Chondrocyte (in vitro differentiated cells): ENCODE measurements at places on chromosomes 1 and 21. TPM values are rescaled to one million over a fixed set of nuclear protein-coding genes. Genes with fewer than 3 reads are reported as not detected.
A peak's percentile ranks its signal among the peaks of the same experiment; 100 is the strongest.

- H3K27ac ChIP-seq: no peak overlapping the region
- peaks cover 2% of the 10 kb centered on the region for H3K36me3 ChIP-seq
- no peak for DNase-seq
- peaks cover 7% of the 10 kb centered on the region for H3K4me1 ChIP-seq
These were observed 2.6 kb downstream of the CTSE start for GRCh38 chr1:206021008-206021625.

DNA sequence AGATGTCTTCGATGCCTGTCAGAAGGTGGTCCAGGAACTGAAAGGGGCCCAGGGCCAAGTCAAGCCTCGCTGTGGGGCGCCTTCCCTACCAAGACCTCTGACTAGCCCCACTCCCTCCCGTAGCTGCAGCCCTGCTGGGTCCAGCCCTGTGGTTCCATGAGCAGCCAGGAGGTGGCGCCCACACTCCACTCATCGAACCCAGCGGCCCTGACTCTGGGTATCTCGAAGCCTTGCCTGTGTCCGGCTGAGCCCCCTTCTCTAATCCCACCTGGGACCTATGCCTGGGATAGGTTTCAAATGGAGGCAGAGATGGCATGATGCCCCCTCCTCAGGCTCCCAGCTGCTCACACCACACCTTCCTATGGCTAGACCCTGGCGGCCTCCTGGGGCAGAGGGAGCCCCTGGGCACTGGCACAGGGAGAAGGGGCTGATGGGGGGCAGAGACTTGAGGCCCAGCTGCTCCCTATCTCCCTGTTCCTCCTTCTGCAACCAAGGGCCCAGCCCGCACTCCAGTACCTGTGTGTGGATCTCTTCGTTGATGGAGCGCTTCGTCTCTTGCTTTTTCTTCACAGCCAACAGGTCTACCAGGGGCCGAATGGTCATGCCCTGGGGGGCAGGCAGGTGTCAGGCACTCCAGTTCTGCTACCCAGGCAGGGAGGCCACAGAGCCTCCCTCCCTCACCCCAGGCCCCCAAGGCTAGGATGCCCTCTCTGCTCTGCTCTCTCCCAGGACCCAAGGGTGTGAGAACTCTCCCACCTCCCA, 52.0 kb downstream of the SLC9A1 start:
- H3K4me3 ChIP-seq: no peak overlapping the region
- no peak for DNase-seq

DNA sequence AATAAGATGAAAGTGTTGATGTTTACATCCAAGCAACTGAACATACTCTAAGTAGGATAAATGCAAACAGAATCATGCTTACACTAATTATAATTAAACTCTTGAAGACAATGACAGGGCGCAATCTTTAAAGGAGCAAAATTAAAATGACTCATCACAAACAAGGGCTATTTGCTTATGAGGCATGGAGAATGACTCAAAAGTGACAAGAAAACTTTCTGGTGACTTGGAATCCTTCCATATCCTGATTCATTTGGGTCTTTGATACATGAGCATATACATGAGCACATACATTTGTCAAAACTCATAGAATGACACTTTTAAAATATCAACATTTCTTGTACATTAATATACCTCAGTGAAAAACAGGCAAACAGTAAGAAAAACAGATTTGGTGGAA, 1632.3 kb downstream of the KCNT2 start:
- no peaks in the 10 kb centered on the region for H3K36me3 ChIP-seq
- DNase-seq: no peak
- H3K27me3 ChIP-seq: no peaks in the 10 kb centered on the region
- H3K4me3 ChIP-seq: no peak overlapping the region
- no peak overlapping the region for H3K27ac ChIP-seq

DNA sequence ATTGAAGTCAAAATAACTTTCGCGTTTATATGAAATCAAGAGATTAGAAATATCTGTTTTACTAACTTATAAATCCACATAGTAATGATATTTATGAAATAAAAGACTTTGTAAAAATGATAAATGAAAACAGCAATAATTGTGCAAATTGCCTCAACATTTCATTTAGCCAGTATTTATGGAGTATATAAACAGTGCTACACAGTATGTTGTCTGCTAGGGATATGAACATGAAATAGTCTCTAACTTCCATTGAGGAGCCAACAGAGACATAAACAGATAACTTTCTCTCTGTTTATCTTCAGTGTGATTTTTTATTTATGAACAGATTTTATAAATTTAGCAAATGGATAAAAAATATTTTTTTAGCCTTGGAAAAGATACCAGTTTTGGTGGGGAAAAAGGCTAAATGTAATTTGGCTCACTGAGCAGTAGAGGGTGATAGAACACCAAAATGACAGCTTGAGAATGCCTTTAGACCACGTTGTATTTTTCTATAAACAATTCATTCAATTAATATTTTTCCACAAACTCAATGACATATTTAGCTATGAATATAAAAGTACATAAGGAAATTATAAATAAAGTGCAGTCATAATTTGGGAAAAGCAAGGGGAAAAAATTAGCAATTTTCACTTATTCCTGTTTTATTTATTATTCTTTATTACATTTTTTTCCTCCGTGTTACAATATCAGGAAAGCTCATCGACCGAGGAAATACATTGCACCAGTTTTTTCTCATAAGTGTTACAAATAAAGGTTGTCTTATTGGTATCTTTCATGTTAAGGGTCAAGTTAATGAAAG, 47.5 kb upstream of the EEIG2 start:
- no peaks in the 10 kb centered on the region for H3K27me3 ChIP-seq
- no peak overlapping the region for H3K4me3 ChIP-seq
- no peak overlapping the region for H3K27ac ChIP-seq

- no peak overlapping the region for H3K27ac ChIP-seq
- no peaks in the 10 kb centered on the region for H3K36me3 ChIP-seq
These were observed 25.2 kb upstream of the CNTN2 start for GRCh38 chr1:205017766-205018165.

- H3K27me3 ChIP-seq: no peaks in the 10 kb centered on the region
- no peak for DNase-seq
- H3K36me3 ChIP-seq: peaks cover 29% of the 10 kb centered on the region
- no peak overlapping the region for H3K4me3 ChIP-seq
- no peaks in the 10 kb centered on the region for H3K4me1 ChIP-seq
These were observed 6.7 kb upstream of the SLC27A3 start for GRCh38 chr1:153768316-153769181.

- no peaks in the 10 kb centered on the region for H3K36me3 ChIP-seq
- no peaks in the 10 kb centered on the region for H3K27me3 ChIP-seq
- H3K4me1 ChIP-seq: no peaks in the 10 kb centered on the region
- no peak overlapping the region for H3K4me3 ChIP-seq
- H3K27ac ChIP-seq: no peak overlapping the region
These were observed 103.7 kb downstream of the CCDC185 start for GRCh38 chr1:223496883-223497282.

DNA sequence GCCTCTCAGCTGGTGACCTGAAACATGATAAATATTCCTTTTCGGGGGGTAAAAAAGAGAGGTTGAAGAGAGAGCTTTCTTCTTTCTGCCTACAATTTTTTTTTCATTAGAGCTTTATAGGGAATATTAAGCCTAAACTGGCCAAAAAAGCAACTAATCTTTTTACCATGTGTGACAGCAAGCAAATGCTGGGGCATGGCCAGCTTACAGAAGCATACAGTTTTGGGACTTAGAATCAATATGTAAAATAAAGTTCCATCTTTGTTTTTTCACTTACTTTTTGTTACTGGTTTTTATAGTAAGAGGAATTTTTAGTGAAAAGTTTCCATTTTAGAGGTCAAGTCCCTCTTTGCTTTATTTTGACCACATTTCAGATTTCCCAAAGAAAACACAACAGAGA, 301.2 kb upstream of the DEPDC1 start:
- no peak overlapping the region for H3K4me3 ChIP-seq
- H3K27me3 ChIP-seq: peaks cover 4% of the 10 kb centered on the region
- H3K27ac ChIP-seq: no peak overlapping the region
- DNase-seq: no peak
- no peaks in the 10 kb centered on the region for H3K36me3 ChIP-seq

- H3K36me3 ChIP-seq: peaks cover 2% of the 10 kb centered on the region
- H3K4me3 ChIP-seq: no peak overlapping the region
- DNase-seq: no peak
- H3K27ac ChIP-seq: no peak overlapping the region
- no peaks in the 10 kb centered on the region for H3K4me1 ChIP-seq
- H3K27me3 ChIP-seq: peaks cover 26% of the 10 kb centered on the region
These were observed 25.6 kb upstream of the PLA2G2E start for GRCh38 chr1:19949016-19949415.

- H3K4me3 ChIP-seq: no peak overlapping the region
- no peaks in the 10 kb centered on the region for H3K36me3 ChIP-seq
- peaks cover 51% of the 10 kb centered on the region for H3K4me1 ChIP-seq
- peak overlapping the region; percentile 70 for H3K27ac ChIP-seq
These were observed 163.0 kb downstream of the ADGRL4 start for GRCh38 chr1:78843546-78843945.

- H3K4me1 ChIP-seq: peaks cover 5% of the 10 kb centered on the region
- no peak overlapping the region for H3K4me3 ChIP-seq
- H3K27me3 ChIP-seq: no peaks in the 10 kb centered on the region
- H3K27ac ChIP-seq: no peak overlapping the region
- H3K36me3 ChIP-seq: no peaks in the 10 kb centered on the region
- DNase-seq: no peak
These were observed 144.9 kb upstream of the SOD1 start for GRCh38 chr21:31514598-31514997.

DNA sequence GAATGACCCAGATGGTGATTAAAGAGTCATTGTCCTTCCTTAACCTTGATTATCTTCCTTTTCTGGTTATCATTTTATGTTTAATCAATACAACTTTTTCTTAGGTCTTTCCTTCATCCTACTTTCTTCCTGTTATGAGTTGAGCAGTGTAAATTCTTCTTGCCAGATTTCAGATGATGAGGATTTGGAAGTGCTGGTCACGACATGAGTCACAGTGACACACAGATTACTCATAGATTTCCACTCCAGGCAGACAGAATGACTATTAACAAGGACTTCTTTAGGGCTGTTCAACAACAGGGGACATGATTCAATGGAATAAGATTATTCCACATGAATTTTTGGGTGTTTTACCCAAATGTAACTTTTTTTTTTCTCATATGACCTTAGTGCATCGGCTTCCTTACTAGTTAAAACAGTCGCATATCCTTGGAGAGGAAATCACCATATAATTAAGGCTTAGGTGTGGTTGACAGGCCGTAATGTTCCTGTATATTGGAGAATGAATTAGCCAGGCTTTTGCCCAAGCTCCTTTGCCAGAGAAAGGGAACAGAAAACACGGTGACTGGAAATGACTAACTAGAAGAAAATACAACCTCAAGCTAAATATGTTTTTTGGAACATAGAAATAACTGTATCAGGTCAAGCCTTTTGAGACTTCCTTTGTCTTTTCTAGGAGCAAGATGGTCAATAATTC, 44.2 kb downstream of the PRRX1 start:
- peaks cover 90% of the 10 kb centered on the region for H3K4me1 ChIP-seq
- no peak for DNase-seq
- H3K36me3 ChIP-seq: peaks cover 1% of the 10 kb centered on the region
- H3K4me3 ChIP-seq: peak overlapping the region; percentile 29
- H3K27me3 ChIP-seq: no peaks in the 10 kb centered on the region

GRCh38 chr21:45873866-45874265, 107.7 kb upstream of the COL6A1 start:
- no peaks in the 10 kb centered on the region for H3K27me3 ChIP-seq
- DNase-seq: no peak
- peak overlapping the region; percentile 94 for H3K27ac ChIP-seq
- H3K4me1 ChIP-seq: peaks cover 55% of the 10 kb centered on the region

DNA sequence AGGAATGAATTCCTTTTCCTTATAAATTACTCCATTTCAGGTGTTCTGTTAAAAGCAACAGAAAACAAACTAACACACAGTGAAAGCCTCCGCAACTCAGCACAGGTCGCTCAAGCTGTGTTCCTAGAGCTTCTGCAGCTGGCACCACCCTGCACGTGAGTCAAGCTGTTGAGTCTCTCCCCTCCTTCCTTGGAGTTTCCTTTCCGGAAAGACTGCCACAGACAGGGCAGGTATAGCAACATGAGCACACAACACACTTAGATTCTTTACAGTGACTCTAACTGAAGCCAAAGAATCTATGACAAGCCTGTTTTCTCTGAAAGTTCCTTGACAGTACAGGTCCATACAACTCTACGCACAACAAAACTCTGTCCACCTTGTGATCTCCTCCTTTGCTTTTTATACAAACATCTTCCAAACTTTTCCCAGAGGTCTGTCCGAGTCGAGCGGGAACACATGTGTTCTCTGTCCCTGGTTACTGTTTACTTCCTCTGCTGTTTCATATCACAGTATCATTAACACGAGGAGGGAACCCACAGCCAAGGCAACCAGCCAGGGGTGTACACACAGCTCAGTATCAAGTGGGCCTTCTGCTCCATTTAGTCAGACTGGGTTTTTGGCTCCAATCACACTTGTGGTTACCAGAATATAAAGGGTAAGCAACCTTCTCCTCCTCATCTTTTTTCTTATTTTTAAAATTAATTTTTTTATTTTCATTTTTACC, 38.7 kb upstream of the DESI2 start:
- H3K36me3 ChIP-seq: no peaks in the 10 kb centered on the region
- DNase-seq: no peak
- no peak overlapping the region for H3K27ac ChIP-seq
- no peaks in the 10 kb centered on the region for H3K4me1 ChIP-seq
- no peaks in the 10 kb centered on the region for H3K27me3 ChIP-seq

GNAT2 gene
- not detected in 3 replicates for total RNA-seq

UBE2U gene
- total RNA-seq: 0.27 TPM in 1 of 3 replicates, not detected in the others

MIXL1 gene
- 0.17 TPM in 1 of 3 replicates, not detected in the others for total RNA-seq

TMEM39B gene
- 13.9 to 15.8 TPM (median 14.1 TPM) in 3 replicates for total RNA-seq

OR2T2 gene
- not detected in 3 replicates for total RNA-seq

RIPK4 gene
- 6.1 to 11.3 TPM (median 11.1 TPM) in 3 replicates for total RNA-seq

MYCL gene
- 0.29 to 0.62 TPM (median 0.47 TPM) in 3 replicates for total RNA-seq
